ENCODE measurements at places on chromosomes 4 and X. TPM values are rescaled to one million over a fixed set of nuclear protein-coding genes. Genes with fewer than 3 reads are reported as not detected.

Gene FAM9B
- not detected for total RNA-seq

Gene CHST7
- 1.8 TPM for total RNA-seq

Gene CCDC149
- total RNA-seq: 11.6 TPM

Gene HERC6
- total RNA-seq: 1.7 TPM

Gene ATP1B4
- not detected for total RNA-seq

DNA sequence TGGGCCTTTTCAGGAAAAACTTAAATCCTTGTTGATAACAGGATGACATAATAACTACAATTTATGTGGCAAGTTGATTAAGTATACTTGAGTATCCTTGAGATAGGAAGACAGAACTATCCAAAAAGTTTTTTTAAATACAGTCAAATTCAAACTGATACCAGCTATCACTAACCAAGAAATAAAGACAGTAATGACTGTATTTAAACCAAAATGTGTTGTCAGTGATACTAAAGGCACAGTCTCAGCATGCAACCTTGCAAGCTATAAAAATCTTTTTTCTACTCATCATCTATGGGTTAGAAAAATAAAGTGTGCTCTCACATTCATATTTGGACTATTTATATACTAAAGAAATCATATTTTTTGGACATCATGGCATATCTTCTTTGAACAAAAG is 64.7 kb downstream of the PAPSS1 start:
- no peak for DNase-seq

DNA sequence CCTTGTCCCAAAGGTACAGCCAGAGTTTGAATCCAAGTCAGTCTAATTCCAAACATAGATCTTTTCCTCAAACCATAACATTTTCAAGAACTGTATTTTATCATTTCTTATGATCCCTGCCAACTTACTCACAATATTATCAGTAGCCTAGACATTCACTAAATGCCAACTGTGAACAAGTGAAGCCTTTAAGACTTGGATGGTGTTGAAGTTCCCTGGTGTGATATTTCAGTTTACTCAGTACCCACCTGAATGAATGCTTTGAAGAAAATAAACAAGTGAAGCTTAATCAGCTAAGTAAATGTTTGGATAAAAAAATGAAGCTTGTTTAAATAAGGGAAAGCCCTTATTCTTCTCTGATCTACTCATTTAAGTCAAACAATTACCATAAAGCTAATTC is 1028.3 kb downstream of the DMD start:
- DNase-seq: no peak

DNA sequence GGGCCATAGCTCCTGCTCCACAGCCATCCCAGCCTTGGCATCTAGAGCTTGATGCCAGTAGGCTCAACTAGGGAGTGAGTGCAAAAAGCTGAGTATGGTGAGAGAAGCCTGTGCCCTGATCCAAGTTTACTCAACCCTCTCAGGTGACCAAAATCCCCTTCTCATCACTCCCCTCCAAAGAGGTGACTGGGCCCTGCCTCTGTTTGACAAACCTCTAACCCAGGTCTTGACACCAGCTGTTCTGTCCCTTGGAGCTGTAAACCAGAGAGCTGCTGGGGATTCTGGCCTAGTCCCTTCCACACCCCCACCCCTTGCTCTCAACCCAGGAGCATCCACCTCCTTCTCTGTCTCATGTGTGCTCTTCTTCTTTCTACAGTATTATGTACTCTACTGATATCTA is 73.5 kb downstream of the MSN start:
- no peak for DNase-seq

DNA sequence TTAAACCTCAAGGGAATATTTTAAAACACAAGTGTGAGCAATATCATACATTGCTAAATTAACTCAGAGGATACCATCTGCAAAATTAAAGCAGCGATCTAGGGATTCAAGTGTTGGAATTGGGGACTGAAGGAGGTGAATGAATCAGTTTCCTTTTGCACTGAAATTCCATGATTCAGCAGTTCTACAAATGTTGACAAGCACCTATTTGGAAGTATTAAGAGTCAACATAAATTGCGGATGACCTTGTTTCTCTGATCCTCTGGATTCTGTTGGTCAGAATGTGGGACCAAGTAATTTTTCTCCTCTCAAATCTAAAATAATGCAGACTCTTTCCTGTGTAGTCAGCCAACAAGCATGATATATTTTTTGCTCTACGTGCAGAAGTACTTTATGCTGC is 78.8 kb downstream of the LDB2 start:
- no peak for DNase-seq

GRCh38 chr4:105126311-105127169 is 20.1 kb upstream of the TET2 start:
- peak; percentile 16 for DNase-seq

GRCh38 chr4:152655272-152656129 is 24.3 kb downstream of the TMEM154 start:
- no peak for DNase-seq

DNA sequence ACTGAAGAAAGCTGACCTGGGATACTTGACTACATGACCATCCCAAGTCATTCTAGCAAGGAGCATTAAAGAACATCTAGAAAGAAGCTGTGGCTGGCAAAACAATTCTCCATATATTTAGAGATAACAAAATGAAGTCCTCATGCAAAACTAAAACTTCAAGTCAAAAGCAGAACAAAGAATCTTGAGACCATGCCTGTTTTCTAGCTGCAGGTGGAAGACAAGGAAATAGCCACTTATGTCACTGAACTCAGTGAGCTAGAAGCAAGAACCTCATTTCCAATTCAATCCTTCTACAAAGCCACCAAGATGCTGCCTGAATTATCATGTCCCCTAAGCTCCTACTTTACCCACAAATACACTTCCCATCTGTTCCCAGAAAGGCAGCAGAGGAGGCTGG is 13.8 kb downstream of the USP46 start:
- DNase-seq: no peak

GRCh38 chrX:13226214-13226613 is 93.6 kb downstream of the ATXN3L start:
- DNase-seq: no peak

- DNase-seq: no peak
Observed at GRCh38 chrX:7889135-7889534, 38.1 kb downstream of the PNPLA4 start.

DNA sequence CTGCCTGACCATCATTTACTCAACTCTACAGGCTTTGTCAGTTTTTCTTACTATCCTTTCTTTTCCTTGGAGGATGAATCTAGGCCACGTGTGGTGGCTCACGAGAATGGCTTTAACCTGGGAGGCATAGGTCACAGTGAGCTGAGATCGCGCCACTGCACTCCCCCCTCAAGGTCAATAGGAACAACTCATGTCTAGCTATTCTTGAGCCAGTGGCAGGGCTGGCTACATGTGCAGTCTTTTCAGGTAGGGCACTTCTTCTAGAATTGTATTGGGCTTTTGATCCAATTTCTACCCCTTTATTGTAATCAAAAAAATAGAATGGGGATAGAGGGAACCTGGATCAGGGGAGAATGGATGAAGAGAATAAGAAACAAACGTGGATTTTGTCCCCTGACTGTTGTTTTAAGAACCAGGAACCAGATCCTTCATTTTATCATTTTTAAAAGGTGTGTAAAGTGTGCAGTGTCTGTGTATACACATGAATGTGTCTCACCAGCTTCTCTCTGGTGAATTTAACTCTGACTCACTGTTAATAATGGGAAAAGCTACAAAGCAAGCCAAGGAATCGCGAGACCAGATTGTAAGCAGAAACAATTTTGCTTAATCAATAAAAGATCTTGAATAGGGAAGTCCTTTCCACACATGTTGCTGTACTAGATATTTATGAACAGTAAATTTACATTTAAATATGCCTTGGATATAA is 283.9 kb upstream of the GPC4 start:
- no peak for DNase-seq

DNA sequence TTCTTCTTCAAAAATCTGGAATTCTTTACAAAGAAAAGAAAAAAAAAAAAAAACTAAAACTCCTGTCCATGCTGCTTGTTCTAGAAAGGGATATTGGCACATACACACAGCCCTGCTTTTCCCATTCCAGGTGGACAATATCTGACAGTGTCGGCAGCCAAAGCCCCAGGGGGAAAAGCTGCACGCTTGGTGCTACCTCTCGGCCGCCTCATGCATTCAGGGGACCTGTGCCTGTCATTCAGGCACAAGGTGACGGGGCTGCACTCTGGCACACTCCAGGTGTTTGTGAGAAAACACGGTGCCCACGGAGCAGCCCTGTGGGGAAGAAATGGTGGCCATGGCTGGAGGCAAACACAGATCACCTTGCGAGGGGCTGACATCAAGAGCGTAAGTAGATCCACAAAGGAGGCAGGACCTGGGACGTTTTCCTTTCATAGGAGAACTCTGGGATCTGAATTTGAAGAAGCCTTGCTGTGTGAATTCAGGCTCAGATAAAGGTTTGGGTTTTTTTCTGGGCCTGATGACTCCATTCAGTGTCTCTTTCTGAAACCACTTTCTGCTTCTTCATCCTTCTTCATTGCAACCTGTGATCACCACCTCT is 71.9 kb downstream of the NPNT start:
- DNase-seq: no peak

DNA sequence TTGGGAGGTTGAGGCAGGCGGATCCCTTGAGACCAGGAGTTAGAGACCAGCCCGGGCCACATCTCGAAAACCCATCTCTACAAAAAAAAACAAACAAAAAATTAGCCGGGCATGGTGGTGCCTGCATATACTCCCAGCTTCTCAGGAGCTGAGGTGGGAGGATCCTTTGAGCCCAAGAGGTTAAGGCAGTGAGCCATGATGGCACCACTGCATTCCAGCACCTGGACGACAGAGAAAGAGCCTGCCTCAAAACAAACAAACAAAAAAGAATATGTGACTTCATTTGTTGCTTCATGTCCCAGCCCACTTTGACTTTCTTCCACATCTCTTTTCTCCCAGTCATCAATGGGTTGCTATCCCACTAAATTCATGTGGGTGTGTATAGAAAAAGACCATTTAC is 79.7 kb downstream of the BCOR start:
- no peak for DNase-seq

All from stomach (tissue), 19 donors.